ENCODE measurements at places on chromosomes 6 and 20.

DNA sequence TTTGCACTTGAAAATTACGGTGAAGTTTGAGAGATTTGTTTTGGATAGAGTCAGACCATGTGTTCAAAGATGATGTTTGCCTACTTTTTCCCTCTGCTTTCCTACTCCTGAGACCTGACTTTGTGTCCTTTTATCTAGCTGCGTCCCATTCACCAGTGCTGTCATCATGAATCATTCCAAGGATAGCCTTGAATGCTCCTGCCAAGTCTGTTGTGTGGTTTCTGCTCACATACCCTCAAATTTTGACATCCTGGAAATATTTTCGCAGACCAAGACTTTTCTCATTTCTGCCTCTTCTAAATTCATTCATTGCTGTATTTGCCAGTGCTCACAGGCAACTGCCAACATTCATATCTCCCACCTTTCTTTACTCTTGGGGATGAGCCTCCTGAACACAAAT lies 175.9 kb upstream of the SCGN start:
- DNase-seq: no peak

DNA sequence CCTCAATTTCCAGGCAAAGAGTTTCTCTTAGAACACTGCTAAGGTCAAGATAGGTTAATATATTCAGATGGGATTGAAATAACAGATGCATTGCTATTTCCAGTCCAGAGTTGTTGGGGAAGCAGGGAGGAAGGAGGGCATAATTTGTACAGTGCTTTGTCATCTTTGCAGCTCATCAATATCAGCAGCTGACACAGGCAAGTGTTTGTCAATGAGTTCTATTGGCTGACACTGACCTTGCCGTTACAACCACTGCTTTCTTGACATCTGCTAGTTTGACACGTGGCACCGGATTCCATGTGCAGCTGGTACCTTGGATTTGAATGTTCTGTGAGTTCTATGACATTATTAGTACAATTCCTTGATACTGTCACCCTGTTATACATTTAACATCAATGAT lies 28.0 kb upstream of the MLIP start:
- DNase-seq: no peak

DNA sequence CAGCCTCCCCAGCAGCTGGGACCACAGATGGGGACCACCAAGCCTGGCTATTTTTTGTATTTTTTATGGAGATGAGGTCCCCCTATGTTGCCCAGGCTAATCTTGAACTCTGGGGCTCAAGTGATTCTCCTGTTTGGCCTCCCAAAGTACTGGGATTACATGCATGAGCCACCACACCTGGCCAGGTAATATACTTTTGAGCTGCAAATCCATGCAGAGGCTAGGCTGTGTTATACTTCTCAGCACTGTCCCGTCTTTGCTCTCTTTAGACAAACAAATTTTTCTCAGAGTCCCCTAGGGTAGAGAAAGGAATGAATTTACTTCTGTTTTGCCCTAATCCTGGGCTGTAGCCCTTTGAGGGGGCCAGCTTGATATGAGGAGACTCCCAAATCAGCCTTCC lies 13.4 kb upstream of the SCAF8 start:
- no peak for DNase-seq

DNA sequence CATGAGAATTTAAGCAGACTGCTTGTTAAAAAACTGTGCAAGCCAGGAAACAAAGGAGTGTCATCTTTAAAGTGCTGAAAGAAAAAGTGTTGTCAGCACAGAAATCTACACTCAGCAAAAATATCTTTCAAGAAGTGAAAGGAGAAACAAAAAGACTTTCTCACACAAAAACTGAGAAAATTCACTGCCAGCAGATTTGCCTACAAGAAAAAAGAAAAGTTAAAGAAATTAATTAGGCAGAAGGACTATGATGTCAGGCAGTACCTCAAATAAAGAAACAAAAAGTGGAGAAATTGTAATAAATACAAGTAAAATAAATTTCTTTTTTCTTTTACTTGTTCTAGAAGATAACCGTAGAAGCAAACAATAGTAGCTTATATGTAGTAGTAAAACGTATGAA lies 171.6 kb upstream of the CEP162 start:
- no peak for DNase-seq

GRCh38 chr20:61295682-61296628 lies 43.9 kb downstream of the CDH4 start:
- DNase-seq: no peak

DNA sequence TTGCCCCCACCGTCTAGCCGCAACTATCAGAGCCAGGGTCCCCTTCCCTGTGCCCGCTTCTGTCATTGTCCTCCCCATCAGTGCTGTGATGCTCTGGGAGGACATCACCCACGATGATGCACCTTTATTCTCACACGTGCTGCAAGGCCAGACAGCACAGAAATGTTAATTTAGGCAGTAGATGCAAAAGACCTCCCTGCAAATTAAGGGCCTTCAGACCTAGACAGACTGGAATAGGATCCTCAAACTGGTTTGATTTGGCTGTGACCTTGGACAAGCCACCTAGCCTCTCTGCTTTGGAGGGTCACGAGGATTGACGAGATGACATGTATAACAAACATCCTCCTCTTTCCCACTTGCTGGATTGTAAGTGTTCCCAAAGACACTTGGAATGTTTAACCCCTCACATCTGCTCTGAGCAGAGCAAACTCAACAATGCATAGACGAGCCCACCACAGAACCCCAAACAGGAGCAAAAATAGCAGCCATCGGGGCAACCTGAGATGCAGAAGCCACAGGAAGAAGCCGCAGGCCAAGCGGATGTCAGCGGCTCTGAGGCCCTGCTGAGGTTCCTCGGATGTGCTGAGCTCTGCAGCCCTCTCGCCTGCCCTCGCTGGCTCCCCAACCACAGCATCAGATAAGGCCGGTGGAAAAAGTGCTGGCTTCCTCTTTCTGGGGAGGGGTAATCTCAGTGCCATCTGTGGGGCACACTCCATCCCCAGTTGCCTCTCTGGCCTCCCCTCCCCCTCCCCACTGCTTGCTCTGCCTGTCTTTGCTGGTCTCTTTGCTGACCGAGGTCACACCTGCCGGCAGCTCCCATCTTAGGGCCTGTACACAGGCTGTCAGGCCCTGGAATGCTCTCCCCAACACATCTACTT lies 35.3 kb downstream of the TOX2 start:
- no peak for DNase-seq

GRCh38 chr20:637559-637958 lies 15.4 kb downstream of the SRXN1 start:
- no peak for DNase-seq

DNA sequence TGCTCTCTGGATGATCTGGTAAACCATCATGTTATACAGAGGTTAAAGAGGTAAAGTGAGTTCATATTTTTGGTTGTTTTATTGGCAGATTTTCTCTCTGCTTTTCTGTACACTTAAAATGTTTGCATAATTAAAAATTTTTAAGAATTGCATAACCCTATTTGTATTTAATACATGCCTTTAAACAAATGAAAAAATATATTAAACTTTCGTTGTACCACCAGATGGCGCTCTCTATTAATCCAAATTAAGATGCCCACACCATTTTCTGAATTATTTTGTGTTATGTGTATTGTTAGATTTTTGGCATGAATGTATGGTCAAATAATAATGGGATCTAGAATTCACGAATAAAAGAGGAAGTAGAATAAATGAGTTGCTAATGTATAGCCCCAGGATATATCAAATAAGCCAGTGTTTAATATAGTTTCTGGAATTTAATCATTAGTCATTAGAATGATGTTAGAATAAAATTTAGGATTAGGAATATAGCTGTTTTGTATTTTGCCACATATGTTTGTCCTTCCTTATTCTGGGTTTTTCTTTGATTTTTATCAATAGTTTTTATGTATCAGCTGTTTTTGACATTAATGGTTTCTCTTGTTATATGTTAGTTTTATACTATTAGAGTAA lies 38.9 kb downstream of the SMAP1 start:
- DNase-seq: peak; percentile 26

GRCh38 chr20:60447703-60448102 lies 489.5 kb downstream of the CDH26 start:
- DNase-seq: no peak

DNA sequence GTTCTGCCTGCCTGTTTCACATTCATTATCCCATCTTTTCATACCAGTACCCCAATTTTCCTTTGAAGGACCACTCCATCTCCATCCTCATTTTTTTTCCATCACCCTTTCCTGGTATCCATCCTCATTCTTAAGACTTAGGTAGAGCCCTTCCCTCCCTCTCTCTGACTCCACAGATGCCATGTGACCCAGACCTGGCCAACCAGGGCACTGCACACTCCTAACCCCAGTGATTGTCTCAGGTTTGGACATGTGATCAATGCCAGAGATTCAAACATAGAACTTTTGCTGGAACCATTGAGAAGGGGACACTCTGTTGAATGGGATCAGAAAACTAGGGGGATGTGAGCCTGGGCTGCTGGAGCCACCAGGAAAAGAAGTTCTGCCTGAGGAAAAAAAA lies 39.1 kb upstream of the NFATC2 start:
- DNase-seq: no peak

DNA sequence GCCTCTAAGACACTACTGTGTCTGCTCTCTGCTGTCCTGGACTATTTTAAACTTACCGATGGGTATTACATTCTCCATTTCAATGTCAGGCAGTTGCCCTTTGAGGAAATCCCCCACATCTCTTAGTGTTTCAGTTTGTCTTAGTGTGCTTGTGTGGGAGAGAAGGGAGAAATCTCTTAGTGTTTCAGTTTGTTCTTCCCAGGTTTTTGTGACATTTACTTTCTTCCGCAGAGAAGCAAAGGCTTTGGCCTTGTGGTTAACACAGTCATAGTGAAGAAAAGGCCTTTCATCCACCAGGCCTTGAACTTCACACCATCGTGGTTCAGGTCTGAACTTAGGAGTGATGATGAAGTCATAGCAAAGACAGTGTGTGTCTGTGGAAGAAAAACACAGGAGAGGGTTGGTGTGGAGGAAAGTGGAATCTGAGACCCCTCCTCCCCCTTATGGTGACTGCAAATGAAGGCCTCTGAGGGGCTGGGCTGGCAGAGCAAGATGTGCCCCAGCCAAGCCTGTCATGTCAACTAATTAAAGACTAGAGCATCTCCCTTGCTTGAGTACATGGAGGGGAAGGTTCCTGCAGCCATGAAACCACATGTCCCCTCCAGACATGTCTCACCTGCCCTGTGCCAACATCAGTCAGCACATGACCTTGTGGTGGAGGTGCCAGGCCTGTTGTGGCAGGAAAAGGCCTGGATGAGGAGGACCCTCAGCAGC lies 23.9 kb downstream of the RAET1L start:
- no peak for DNase-seq
